ENCODE measurements at places on chromosomes 12 and 14. TPM values are rescaled to one million over a fixed set of nuclear protein-coding genes. Genes with fewer than 3 reads are reported as not detected.

The BICDL1 gene
- 56.4 TPM for total RNA-seq

DNA sequence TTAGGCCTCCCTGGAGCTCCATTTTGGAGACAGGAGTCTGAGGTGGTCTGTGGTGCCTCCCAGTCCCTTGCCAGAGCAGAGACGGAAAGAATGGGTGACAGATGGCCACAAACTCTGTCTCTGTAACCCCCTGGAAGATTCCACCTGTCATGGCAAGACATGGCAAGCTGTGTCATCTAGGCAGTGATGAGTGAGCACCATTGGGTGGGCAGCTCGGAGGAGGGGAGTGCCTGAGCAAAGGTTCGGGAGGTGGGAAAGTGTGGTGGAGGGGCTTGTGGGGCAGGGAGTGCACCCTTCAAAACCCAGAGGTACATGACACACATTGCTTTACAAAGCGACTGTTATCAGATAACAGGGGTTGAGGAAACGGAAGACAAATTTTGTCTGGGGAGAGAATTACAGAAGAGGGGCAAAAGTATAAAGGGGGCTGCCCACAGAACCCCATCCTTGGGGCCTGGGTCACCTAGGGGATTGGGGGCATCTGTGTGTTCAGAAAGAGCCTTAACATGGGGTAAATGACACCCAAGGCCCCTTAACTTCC is 3.5 kb downstream of the RIN3 start:
- peaks cover 4% of the 10 kb centered on the region for H3K27me3 ChIP-seq
- peaks cover 5% of the 10 kb centered on the region for H3K36me3 ChIP-seq
- no peak overlapping the region for H3K27ac ChIP-seq
- no peak overlapping the region for H3K4me3 ChIP-seq
- DNase-seq = no peak

- H3K27ac ChIP-seq = no peak overlapping the region
- no peaks in the 10 kb centered on the region for H3K4me1 ChIP-seq
- H3K36me3 ChIP-seq = no peaks in the 10 kb centered on the region
- DNase-seq = no peak
Observed at GRCh38 chr12:47190905-47191304, 111.1 kb upstream of the AMIGO2 start.

The SMCO3 gene
- not detected for total RNA-seq

The CFAP54 gene
- 0.15 TPM for total RNA-seq

GRCh38 chr12:78407722-78408121 is 456.9 kb upstream of the SYT1 start:
- no peak overlapping the region for H3K4me3 ChIP-seq
- peaks cover 6% of the 10 kb centered on the region for H3K4me1 ChIP-seq
- no peaks in the 10 kb centered on the region for H3K36me3 ChIP-seq
- no peaks in the 10 kb centered on the region for H3K27me3 ChIP-seq
- no peak overlapping the region for H3K27ac ChIP-seq
- no peak for DNase-seq

The LMNTD1 gene
- total RNA-seq = 1.1 TPM

The ESRRB gene
- total RNA-seq = 1.7 TPM

DNA sequence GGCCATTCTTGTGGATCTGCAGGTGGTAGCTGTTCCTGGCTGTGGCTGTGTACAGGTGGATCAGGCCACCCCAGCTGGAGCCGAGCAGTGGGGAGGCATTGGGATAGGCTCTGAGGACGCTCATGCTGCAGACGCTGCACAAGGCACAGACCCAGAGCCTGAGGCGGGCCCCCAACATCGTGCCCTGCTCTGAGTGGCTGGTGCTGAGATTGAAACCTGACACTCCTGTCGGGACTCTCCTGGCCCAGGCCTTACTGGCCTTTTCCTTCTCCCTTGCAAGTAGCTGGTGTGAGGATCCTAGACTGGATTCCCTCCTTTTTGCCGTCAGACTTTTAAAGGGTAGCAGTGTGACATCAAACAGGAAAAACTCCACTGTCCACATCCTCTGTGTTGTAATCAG is at the start of gene FGF23:
Gene FGF23 (minus strand): TSS at position 308 of the 400 bp plus-strand sequence. CDS start 130 bp downstream, at position 178.
- no peaks in the 10 kb centered on the region for H3K27me3 ChIP-seq
- H3K27ac ChIP-seq = no peak within 1 kb of the TSS
- H3K36me3 ChIP-seq = no peaks in the 10 kb centered on the region

The SLC6A12 gene
- 0.64 TPM for total RNA-seq

- peaks cover 9% of the 10 kb centered on the region for H3K4me1 ChIP-seq
- H3K36me3 ChIP-seq = no peaks in the 10 kb centered on the region
- no peak for DNase-seq
- no peak overlapping the region for H3K4me3 ChIP-seq
- no peak overlapping the region for H3K27ac ChIP-seq
Observed at GRCh38 chr14:51039252-51039651, 55.7 kb downstream of the TRIM9 start.

- H3K27me3 ChIP-seq = peaks cover 4% of the 10 kb centered on the region
- H3K27ac ChIP-seq = no peak overlapping the region
- no peak overlapping the region for H3K4me3 ChIP-seq
- H3K36me3 ChIP-seq = no peaks in the 10 kb centered on the region
- peaks cover 5% of the 10 kb centered on the region for H3K4me1 ChIP-seq
- peak; percentile 62 for DNase-seq
Observed at GRCh38 chr14:104970231-104971068, 7.7 kb downstream of the AHNAK2 start.

- no peak overlapping the region for H3K27ac ChIP-seq
- H3K4me1 ChIP-seq = peaks cover 2% of the 10 kb centered on the region
- peaks cover 16% of the 10 kb centered on the region for H3K36me3 ChIP-seq
- H3K4me3 ChIP-seq = no peak overlapping the region
- peaks cover under 1% of the 10 kb centered on the region for H3K27me3 ChIP-seq
Observed at GRCh38 chr12:19675361-19675760, 236.1 kb downstream of the AEBP2 start.

DNA sequence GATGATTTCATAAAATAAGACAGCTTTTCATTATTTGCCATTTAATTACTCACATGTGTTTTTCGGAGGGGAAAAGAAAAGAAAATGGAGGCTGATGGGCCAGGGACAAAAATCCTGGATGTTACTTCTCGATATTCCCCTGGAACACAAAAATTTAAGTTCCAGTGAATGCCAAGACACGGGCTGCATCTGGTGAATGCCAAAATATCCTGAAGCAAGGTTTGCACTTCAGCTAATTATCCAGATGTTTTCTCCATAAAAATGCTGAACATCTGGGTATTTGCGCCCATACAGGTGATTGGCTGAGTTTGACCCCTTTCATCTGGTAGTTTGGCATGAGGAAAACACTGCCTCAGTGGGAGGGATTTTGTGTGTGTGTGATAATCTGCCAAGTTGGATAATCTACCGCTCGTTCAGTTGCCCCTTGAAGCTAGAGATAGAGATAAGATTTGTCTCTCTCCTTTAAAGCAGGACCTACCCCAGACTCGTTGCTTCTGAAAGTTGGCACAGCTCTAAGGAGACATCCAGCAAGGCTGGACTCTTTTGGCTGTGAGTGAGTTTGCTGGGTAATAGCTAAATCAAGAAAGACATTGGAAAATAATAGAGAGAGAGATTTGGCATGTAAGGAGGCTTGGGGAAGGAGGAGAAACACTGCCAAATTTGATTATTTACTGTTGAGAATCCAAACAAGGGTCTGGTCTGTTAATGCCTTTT is 390.0 kb downstream of the EGLN3 start:
- H3K4me1 ChIP-seq = no peaks in the 10 kb centered on the region
- H3K27ac ChIP-seq = no peak overlapping the region
- H3K4me3 ChIP-seq = no peak overlapping the region
- no peaks in the 10 kb centered on the region for H3K27me3 ChIP-seq
- no peaks in the 10 kb centered on the region for H3K36me3 ChIP-seq

DNA sequence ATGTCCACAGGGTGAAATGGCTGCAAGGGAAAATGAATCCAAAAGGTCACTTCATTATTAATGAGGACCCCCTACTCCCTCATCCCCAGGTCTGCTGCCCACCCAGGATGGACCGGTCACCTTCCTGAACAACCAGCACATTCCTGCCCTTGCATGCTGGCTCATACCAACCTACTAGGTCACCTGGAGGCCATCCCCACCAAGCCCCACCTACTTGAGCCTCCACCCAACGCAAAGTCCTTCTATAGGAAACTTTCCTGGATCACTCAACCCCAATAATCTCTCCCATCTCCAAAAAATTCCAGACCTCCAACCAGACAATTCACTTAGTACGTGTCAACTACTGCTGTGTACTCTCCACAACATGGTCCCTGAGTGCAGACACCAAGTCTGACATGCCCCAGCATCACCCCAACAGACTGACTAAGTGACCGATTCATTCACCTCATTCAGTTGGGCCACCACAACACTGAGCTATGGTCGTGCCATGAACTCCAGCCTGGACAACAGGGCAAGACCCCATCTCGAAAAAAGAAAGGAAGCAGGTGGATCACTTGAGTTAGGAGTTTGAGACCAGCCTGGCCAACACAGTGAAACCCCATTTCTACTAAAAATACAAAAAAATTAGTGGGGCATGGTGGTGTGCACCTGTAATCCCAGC is 18.1 kb downstream of the CLMN start:
- H3K27me3 ChIP-seq = peaks cover 6% of the 10 kb centered on the region
- DNase-seq = no peak
- H3K36me3 ChIP-seq = peaks cover 4% of the 10 kb centered on the region
- H3K27ac ChIP-seq = no peak overlapping the region
- peaks cover 32% of the 10 kb centered on the region for H3K4me1 ChIP-seq
- no peak overlapping the region for H3K4me3 ChIP-seq

DNA sequence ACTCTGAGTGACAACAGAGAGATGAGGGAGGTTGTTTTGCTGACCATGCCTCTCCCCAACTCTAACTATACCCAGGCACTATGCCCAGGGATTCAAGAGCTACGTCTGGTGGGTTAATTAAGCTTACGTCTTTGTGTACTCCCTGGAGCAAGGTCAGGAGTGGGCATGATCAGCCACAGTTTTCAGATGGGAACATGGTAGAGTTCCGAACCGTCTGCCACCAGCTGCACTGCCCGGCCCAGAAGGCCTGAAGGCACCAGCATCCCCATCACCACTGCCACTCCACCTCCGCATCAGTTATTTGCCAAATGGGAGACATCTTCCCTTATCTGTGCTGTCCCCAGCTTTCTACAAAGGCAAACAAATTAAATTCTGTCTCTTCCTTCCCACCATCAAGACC is 11.1 kb upstream of the GPX2 start:
- DNase-seq = no peak
- H3K36me3 ChIP-seq = peaks cover 10% of the 10 kb centered on the region
- no peaks in the 10 kb centered on the region for H3K27me3 ChIP-seq
- no peaks in the 10 kb centered on the region for H3K4me1 ChIP-seq

The GYS2 gene
- total RNA-seq = not detected

DNA sequence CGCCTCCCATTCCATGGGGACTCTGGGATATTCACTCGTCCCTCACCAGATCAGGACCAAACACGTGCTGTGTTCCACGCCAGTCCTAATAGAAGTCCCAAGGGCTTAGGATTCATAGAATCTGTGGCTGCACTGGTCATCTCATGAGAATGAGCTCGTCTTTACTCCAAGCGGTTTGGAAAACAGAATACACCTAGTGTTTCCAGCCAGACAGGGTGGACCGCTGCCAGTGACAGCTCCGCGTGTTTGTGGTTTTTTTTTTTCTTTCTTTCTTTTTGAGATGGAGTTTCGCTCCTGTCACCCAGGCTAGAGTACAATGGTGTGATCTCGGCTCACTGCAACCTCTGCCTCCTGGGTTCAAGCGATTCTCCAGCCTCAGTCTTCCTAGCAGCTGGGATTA is 75.1 kb downstream of the GLT1D1 start:
- peaks cover 5% of the 10 kb centered on the region for H3K36me3 ChIP-seq
- peaks cover 8% of the 10 kb centered on the region for H3K4me1 ChIP-seq
- no peak overlapping the region for H3K27ac ChIP-seq
- H3K27me3 ChIP-seq = peaks cover 6% of the 10 kb centered on the region

DNA sequence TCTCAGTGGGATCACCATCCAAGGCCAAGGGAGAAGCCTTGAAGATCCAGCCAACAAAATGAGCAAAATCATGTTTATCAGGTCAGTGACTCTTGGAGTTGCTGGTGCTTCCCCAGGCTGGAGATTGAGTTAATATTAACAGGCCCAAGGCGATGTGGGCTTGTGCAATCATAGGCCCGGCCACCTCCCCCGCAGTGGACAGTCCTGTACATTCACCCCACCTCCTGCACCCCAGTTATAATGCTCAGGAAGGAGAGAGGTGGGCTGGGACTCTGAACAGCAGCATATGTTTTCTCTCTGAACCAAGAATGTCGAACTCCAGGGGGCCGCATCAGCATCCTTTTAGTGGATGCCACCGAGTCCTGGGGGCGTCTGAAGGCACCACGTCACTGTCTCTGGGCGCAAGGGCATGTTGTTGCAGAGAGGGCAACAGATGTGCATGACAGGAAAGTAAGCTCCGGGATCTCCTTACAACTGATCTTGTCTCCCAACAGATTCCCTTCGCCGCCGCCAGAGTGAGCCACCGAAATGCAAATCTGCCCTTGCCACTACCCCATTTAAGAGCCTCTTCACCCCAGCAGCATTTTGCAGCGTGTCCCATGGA is 32.2 kb upstream of the SERPINA6 start:
- peak; percentile 40 for DNase-seq
- H3K36me3 ChIP-seq = peaks cover 5% of the 10 kb centered on the region
- H3K4me3 ChIP-seq = no peak overlapping the region
- H3K27ac ChIP-seq = no peak overlapping the region
- H3K4me1 ChIP-seq = peaks cover 4% of the 10 kb centered on the region

The LAG3 gene
- total RNA-seq = 7.3 TPM

GRCh38 chr14:56217380-56218045 is 99.3 kb downstream of the PELI2 start:
- H3K27ac ChIP-seq = peak overlapping the region; percentile 25
- peaks cover 50% of the 10 kb centered on the region for H3K4me1 ChIP-seq
- peaks cover 4% of the 10 kb centered on the region for H3K27me3 ChIP-seq
- no peak overlapping the region for H3K4me3 ChIP-seq
- no peaks in the 10 kb centered on the region for H3K36me3 ChIP-seq
- no peak for DNase-seq

GRCh38 chr12:54282949-54283593 is 2.5 kb downstream of the HNRNPA1 start:
- no peak for DNase-seq
- no peak overlapping the region for H3K4me3 ChIP-seq
- H3K36me3 ChIP-seq = peaks cover 4% of the 10 kb centered on the region
- peak overlapping the region; percentile 31 for H3K27ac ChIP-seq
- peaks cover 51% of the 10 kb centered on the region for H3K4me1 ChIP-seq

DNA sequence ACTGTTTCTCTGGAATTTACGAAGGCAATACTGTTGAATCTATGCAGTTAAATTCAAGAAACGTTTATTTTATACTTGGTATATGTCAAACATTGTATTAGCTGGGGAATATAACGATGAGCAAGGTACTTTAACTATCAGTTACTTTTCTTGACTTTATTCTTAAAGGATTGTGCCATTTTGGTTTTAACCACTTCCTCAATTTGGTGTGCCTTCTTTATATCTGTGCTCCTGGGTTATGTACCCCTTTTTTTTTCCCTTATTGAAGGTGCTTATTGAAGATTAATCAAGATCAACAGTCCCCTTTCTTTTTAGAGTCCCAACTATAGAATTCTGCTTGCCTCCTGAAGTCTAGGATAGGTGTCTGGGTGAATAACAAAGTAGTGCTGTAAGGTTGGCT is 5.8 kb downstream of the RAB21 start:
- H3K36me3 ChIP-seq = peaks cover 9% of the 10 kb centered on the region
- H3K4me1 ChIP-seq = peaks cover 8% of the 10 kb centered on the region
- H3K4me3 ChIP-seq = no peak overlapping the region
- no peaks in the 10 kb centered on the region for H3K27me3 ChIP-seq

Measured in glutamatergic neuron (in vitro differentiated cells).